PC-3 (cell line): ENCODE measurements at places on chromosomes 16 and 17. TPM values are rescaled to one million over a fixed set of nuclear protein-coding genes. Genes with fewer than 3 reads are reported as not detected.
A peak's percentile ranks its signal among the peaks of the same experiment; 100 is the strongest.

- no peak overlapping the region for H3K4me3 ChIP-seq
- no peak overlapping the region for H3K27ac ChIP-seq
- H3K27me3 ChIP-seq = no peaks in the 10 kb centered on the region
- no peak for DNase-seq
- peaks cover 41% of the 10 kb centered on the region for H3K36me3 ChIP-seq
These were observed 51.2 kb downstream of the TTC19 start for GRCh38 chr17:16050844-16051243.

GRCh38 chr17:19570544-19571062 lies 36.9 kb downstream of the SLC47A1 start:
- H3K4me3 ChIP-seq = no peak overlapping the region
- no peaks in the 10 kb centered on the region for H3K4me1 ChIP-seq
- no peak overlapping the region for H3K27ac ChIP-seq

- H3K27ac ChIP-seq = no peak overlapping the region
- H3K4me1 ChIP-seq = peaks cover 7% of the 10 kb centered on the region
- DNase-seq = no peak
- no peak overlapping the region for H3K4me3 ChIP-seq
- H3K27me3 ChIP-seq = no peaks in the 10 kb centered on the region
These were observed 17.7 kb downstream of the SGCA start for GRCh38 chr17:50183421-50183994.

- no peak for DNase-seq
- no peak overlapping the region for H3K27ac ChIP-seq
- no peaks in the 10 kb centered on the region; the same call in 1 of the 2 replicates for H3K27me3 ChIP-seq
These were observed 24.7 kb downstream of the NGFR start for GRCh38 chr17:49519781-49520180.

DNA sequence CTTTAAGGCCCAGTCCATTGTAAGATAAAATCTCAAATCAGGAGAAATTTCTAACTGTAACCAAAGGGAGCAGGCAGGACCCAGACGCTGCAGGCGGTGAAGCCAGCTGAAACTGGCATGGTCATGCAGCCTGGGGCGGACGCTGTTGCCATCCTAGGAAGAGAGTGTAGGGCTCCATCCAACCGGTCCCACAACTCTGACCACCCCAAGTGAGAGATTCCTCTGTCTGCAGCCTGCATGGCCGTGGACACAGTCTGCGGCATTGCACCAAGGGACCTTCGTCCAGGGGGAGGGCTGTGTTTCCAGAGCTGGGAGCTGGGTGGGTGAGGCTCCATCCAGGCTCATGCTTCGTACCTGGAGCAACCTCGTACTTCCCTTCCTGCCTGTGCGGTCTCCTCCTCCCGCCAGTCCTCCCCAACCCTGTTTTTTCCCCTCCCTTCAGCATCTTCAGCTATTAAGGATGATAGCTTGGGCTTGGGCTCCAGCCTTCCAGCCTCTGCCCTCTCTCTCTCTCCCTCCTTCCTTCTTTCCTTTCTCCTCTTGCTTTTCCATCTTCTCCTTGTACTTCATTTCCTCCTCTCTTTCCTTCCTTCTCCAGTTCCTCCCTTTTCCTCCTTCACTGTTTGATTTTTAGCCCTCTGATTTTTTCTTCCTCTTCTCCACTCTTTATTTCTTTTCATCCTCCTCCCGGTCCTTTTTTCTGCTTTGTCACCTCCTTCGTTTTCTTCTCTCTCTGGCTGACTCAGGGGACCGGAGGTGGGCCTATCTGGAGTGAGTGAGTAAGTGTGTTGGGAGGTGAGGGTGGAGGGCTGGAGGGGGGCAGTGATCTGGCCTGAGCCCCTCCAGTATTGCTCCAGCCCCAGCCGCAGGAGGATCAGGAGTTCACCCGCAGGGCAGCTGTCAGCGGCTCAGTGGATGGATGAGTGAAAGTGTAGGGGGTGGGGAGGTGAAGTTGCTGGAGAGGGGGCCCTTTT lies 17.0 kb upstream of the LHX1 start:
- peak overlapping the region; percentile 95 for H3K27ac ChIP-seq
- no peaks in the 10 kb centered on the region for H3K36me3 ChIP-seq
- H3K27me3 ChIP-seq = no peaks in the 10 kb centered on the region
- H3K4me3 ChIP-seq = peak overlapping the region; percentile 27; the same call in 1 of the 2 replicates
- H3K4me1 ChIP-seq = peaks cover 42% of the 10 kb centered on the region

Gene RAD51D
- 10.7 and 16.5 TPM in 2 replicates for total RNA-seq

- no peaks in the 10 kb centered on the region for H3K27me3 ChIP-seq
- peak overlapping the region; percentile 93 for H3K4me3 ChIP-seq
- no peak for DNase-seq
- peaks cover 5% of the 10 kb centered on the region; the same call in 1 of the 2 replicates for H3K36me3 ChIP-seq
These were observed 1.3 kb upstream of the HELZ start for GRCh38 chr17:67246403-67246652.

- no peak for DNase-seq
- H3K27me3 ChIP-seq = no peaks in the 10 kb centered on the region; the same call in 1 of the 2 replicates
- H3K27ac ChIP-seq = no peak overlapping the region
- no peaks in the 10 kb centered on the region for H3K36me3 ChIP-seq
These were observed 553 bp upstream of the RAB11FIP4 start for GRCh38 chr17:31390748-31391495.

Gene MRPL28
- 154 and 206 TPM in 2 replicates for total RNA-seq

DNA sequence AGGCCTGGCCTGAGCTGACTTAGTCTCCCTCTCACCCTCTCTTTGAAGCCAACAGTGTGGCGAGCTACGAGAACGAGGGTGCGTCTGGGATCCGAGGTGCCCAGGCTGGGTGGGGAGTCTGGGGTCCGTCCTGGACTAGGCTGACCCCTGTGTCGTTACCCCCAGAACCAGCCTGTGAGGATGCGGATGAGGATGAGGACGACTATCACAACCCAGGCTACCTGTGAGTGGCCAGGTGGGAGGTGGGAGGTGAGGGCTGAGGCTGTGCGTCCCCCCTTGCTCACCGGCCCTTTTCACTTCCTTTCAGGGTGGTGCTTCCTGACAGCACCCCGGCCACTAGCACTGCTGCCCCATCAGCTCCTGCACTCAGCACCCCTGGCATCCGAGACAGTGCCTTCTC lies 1.6 kb downstream of the LAT start:
- H3K4me1 ChIP-seq = no peaks in the 10 kb centered on the region
- no peak overlapping the region for H3K4me3 ChIP-seq
- 0 out of 2 replicates have a peak, but pooled peaks cover under 1% of the 10 kb centered on the region for H3K36me3 ChIP-seq
- H3K27me3 ChIP-seq = no peaks in the 10 kb centered on the region
- DNase-seq = no peak

GRCh38 chr16:57735755-57736418 lies at the start of gene KATNB1:
Gene KATNB1, plus strand, starts transcription at chr16:57735770. Its CDS starts 1,474 bp downstream, at chr16:57737244.
- H3K4me3 ChIP-seq = peak within 1 kb of the TSS; percentile 87
- H3K4me1 ChIP-seq = peaks cover 14% of the 10 kb centered on the region
- peak within 1 kb of the TSS; percentile 45 for H3K27ac ChIP-seq
- H3K36me3 ChIP-seq = no peaks in the 10 kb centered on the region
- no peaks in the 10 kb centered on the region for H3K27me3 ChIP-seq

GRCh38 chr17:37045351-37045922 lies 96.7 kb downstream of the AATF start:
- DNase-seq = no peak
- no peak overlapping the region for H3K4me3 ChIP-seq
- no peaks in the 10 kb centered on the region for H3K4me1 ChIP-seq
- H3K27ac ChIP-seq = no peak overlapping the region
- no peaks in the 10 kb centered on the region for H3K27me3 ChIP-seq

- no peaks in the 10 kb centered on the region for H3K27me3 ChIP-seq
- no peaks in the 10 kb centered on the region for H3K4me1 ChIP-seq
- H3K27ac ChIP-seq = no peak overlapping the region
- H3K36me3 ChIP-seq = peaks cover 43% of the 10 kb centered on the region
- DNase-seq = no peak
These were observed 13.3 kb downstream of the PROCA1 start for GRCh38 chr17:28698253-28698941.

Gene CCDC144A
- total RNA-seq = 0.15 and 0.17 TPM in 2 replicates

Gene GRN
- 400 and 465 TPM in 2 replicates for total RNA-seq

Gene DPEP2
- not detected in 2 replicates for total RNA-seq

Gene RHBDF2
- 52.3 and 74.8 TPM in 2 replicates for total RNA-seq

Gene ASGR1
- 0.95 and 2.2 TPM in 2 replicates for total RNA-seq

Gene KRT13
- total RNA-seq = 1.4 TPM in 2 replicates

DNA sequence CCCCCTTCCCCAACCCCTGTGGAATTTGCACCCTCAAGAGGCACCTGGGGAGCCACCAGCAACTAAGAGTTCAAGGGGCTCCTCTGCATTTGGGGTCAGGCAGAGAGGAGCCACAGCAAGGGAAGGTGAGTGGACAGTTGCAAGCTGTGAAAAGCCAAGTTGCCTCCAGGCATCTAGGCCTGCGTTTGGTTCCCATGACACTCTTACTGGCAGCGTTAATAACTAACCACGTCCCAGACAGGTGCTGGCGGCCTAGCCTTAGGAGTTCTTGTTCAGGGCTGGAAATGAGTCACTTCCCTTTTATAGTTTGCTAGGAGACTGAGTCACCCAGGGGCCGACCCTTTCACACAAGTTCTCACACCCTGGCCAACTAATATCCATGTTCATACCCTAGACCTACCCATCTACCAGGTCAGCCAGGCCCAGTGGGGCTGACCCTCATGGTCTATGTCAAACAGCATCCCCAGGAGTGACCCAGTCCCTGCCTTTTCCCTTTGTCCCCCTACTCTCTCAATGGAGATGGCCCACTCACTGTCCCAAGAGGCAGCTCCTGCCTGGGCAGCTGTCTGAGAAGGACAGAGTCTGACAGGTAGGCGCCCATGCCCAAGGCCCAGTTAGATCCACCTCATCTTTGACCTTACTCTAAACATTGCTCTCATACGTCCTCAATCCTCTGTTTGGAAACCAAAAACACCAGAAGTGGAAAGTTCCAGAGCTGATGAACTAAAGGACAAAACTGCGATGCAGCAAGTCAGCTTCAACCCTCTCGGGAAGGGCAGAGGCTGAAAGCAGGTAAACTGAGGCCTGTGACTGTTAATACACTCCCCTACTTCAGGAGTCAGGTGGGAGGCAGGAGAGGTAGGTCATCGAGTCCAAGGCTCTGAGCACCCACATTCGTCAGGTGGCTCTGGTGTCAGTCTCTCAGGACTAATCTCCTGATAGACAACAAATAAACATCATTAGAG lies 300.6 kb downstream of the SOX9 start:
- peak; percentile 100 for DNase-seq
- H3K36me3 ChIP-seq = peaks cover 31% of the 10 kb centered on the region
- H3K4me1 ChIP-seq = peaks cover 41% of the 10 kb centered on the region

DNA sequence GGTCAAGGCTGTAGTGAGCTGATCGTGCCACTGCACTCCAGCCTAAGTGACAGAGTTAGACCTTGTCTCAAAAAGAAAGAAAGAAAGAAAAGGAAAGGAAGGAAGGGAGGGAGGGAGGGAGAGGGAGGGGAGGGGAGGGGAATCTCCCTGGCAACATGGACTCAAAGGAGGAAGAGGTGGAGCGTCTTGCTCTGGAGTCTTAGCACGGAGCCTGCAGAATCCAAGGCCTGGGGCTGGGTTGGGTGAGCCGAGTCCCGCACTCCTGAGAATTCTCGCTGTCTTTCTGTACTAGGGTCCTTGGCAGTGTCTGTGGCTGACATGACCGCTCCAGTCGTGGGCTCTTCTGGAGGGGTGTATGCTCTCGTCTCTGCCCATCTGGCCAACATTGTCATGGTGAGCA lies 36.9 kb downstream of the C17orf75 start:
- DNase-seq = no peak
- H3K27ac ChIP-seq = no peak overlapping the region
- H3K4me1 ChIP-seq = no peaks in the 10 kb centered on the region
- H3K36me3 ChIP-seq = no peaks in the 10 kb centered on the region
- no peak overlapping the region for H3K4me3 ChIP-seq

DNA sequence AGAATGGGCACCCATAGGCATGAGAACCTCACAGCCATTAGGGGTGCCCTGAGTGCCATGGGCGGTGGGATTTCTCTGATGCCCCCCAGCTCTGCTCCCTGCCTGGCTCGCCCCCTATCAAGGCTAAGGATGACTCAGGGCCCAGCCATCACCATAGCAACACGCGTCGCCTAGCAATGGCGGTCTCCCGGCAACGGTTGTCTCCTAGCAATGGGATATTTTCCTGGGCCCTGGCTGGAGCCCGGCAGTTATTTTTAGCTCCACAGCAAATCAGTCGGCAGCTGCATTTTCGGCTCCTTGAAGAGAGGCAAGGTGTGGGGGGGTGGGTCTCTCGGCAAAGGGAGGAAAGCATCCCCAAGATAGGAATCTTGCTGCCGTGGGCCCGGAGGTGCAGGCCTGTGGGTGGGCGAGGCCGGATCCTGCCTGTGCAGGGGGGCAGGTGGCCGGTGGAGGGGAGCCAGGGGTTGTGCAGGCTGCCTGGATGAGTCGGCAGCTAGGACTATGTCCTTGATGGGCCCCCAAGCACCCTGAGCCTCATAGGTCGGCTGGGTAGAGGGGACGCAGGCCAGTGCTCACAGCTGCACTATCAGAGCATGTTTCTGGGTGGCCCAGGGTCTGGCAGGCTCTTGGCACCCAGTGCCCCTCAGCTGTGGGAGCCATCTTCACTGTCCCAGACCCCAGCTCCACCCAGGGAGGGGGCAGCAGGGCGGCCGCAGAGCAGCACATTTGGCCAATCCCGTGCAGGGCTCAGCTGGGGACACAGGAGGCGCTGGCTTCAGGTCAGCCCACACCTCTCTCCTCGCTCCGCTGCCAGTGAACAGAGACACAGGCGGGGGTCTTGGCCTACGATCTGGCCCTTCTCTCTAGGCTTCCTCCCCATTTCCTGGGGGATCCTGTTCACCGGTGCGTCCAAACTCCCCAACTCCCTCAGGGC lies 4.2 kb upstream of the FBXL16 start:
- H3K27me3 ChIP-seq = peaks cover 28% of the 10 kb centered on the region
- H3K4me1 ChIP-seq = peaks cover 16% of the 10 kb centered on the region
- H3K36me3 ChIP-seq = no peaks in the 10 kb centered on the region
- H3K27ac ChIP-seq = no peak overlapping the region

DNA sequence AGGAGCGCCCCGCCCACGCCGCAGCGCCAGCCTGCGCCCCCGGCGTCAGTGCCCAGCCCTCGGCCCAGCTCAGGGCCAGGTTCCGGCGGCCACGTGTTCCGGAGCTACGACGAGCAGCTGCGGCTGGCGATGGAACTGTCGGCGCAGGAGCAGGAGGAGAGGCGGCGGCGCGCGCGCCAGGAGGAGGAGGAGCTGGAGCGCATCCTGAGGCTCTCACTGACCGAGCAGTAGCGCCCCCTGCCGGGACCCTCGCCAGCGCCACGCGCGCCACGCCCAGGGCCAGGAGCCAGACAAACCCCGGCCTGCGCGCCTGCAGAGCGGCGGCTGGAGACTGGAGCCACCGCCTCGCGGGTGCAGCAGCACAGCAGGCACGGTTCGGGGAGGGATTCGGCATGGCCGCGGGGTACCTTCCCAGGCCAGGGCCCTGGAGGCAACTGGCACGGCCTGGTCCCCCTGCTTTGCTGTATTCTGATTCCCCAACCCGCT lies 9.3 kb downstream of the CORO6 start:
- no peak overlapping the region for H3K27ac ChIP-seq
- H3K36me3 ChIP-seq = no peaks in the 10 kb centered on the region
- peaks cover 16% of the 10 kb centered on the region for H3K4me1 ChIP-seq
- H3K4me3 ChIP-seq = no peak overlapping the region
